Kidney epithelial cell (primary cell): ENCODE measurements at places on chromosomes 6 and 20. TPM values are rescaled to one million over a fixed set of nuclear protein-coding genes. Genes with fewer than 3 reads are reported as not detected.

DNA sequence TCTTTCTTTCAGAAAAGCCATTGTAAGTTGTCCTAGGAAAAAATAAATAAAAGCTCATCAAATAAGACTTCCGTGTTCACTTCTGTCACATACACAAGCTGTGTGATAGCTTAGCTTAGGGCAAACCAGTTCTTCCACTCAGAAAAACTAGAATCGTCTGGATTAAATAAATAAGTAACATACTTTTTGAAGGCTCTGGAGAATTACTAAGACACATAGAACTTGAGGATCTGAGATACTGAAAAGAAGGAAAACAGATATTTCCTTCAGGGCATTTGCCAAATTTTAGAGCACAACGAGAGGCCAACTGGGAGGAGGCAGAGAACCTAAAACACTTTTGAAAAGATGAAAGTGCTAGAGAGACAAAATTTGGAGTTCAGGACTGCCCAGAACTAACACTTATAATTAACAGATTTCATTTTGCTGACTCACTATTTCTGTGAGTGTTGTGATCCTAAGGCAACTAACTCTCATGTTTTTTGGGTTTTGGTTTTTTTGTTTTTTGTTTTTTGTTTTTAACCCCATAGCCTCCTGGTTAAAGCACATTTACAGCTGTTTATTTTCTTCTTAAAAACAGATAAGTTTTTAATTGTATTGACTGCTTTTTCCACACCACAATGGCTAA is 38.7 kb upstream of the THEMIS start:
- DNase-seq = no peak

- DNase-seq = no peak
These were observed 30.6 kb downstream of the HIVEP2 start for GRCh38 chr6:142914369-142914768.

DNA sequence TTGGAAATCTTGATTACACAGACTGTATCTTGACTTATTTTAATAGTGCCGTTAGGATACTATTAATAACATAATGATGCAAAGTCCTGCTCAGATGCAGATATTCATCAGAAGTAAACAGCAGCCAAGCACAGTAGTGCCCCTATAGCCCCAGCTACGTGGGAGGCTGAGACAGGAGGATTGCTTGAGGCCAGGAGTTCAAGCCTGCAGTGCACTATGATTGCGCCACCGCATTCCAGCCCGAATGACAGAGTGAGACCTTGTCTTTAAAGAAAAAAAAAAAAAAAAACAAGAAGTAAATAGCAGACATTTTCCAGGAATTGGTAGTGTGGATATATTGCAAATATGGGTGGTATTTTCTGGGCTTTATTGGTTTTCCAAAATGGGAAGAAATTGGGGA is 61.8 kb downstream of the TULP4 start:
- no peak for DNase-seq

DNA sequence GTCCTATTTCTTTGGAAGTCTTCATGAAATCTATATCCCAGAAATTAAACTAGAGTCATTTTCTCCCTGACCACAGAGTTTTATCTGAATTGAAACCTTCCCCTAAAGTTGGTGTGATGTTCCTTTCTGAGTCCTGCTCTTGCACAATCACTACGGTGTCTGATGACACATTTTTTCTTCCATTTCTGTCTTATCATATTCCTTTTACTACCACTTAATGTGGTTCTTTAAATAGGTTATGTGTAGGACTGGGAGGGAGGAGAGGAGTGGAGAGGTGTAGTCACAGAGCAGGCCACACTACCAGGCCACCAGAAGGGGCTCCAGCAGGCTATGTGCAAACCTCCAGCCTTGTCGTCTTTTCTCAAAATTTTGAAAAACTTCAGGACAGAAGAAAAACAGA is 39.7 kb upstream of the ATXN1 start:
- no peak for DNase-seq

- no peak for DNase-seq
These were observed 166.8 kb upstream of the CARMIL1 start for GRCh38 chr6:25112322-25112773.

DNA sequence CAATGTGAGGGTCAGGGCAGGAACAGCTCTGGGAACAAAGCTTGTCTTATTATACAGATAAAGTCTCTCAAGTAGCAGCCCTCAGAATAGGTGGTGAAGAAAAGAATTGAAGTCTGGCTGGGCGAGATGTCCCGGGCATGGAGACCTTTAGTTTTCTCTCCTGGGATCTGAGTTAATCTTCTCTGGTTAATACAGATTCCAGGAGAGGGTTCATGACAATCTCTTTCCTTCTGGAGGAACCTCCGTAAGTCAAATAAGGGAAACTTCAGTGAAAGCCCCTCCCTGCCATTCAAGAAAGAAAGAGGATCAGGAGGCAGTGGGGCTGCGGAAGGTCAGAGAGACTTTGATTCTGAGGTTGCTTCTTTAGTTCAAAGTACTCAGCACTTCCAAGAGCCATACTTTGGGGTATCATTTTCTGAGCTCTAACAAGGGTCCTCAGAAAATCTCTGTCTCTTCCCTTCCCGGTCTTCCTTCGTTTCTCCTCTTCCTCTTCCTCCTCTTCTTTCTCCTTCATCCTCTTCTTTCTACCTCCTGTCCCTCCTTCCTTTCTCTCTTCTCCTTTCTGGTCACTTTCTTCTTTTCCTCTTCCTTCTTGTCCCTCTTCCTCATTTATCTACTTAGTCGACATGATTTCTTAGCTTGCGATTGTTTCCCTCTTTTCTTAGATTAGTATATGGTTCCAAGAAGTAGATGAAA is 4.6 kb upstream of the ZNF184 start:
- DNase-seq = no peak

DNA sequence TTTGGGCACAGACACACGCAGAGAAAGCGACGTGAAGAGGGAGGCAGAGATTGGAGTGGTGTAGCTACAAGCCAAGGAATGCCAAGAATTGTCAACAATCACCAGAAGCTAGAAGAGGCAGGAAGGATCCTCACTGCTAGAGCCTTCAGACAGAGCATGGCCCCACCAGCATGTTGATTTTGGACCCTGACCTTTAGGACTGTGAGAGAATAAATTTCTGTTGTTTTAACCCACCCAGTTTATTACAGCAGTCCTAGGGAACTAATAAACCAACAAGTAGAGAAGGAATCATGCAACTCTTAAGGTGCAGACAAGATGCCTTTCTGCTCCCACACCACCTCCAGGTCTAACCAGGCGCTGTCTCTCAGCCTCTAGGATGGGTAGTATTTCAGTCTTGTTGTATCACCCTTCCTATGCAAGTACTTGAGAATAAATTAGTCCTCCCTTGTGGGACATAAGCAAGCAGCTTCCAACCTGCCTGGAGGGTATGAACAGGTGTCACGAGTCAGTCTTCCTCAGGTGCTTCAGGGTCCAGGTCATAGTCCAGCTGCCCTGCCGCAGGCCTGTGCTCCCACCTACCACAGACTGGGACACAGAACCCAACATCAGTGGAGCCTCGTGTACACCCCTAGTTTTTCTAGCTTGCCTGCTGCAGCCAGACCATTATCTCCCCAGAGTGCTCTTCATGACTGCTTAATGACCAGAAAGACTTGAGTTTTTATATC is 46.4 kb upstream of the CCN2 start:
- no peak for DNase-seq

CRISP3 gene
- not detected in 2 replicates for total RNA-seq

PTCRA gene
- not detected in 2 replicates for total RNA-seq

BLCAP gene
- 36.3 and 37.9 TPM in 2 replicates for total RNA-seq
